SW480 (cell line): ENCODE measurements at places on chromosomes 6 and 20.

DNA sequence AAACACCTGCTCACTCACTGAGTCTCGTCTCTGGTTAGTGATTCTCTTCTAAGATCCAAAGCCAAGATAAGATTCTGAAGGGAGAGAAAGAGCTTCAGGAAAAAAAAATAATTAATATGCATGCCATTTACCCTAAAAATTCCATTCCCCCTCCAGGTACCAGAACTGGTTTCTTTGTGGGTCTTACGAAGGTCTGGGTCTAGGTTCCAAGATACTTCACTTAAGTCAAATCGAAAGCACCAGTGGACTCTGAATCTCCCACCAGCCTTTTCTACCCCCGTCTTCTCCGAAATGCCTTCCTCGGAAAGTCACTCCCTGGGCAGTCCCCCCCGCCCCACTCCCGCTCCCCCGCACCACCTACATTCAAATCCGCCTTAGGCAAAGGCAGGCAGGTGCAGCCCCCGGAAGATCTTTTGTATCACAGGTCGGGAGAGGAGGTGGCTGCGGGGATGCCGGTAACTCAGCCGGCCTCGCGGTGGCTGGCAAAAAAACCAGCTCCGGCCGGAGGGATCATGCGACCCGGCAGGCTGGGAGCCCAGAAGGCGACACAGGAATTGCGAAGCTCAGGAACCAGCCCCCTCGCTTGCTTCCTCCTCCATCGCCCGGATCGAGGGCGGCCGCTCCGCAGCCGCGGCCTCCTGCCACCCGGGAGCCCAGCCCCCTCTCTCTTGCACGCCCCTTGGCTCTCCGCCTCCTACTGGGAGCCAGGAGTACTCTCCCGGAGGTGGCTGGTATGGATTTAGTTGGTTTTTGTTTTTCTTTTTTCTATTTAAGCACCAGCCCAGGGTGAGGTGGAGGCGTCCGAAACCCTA lies at the start of gene BCL2L1:
Gene BCL2L1 (minus strand): TSS at position 612 of the 812 bp plus-strand sequence. CDS start 650 bp downstream, outside the sequence.
- peak; percentile 94 for DNase-seq

DNA sequence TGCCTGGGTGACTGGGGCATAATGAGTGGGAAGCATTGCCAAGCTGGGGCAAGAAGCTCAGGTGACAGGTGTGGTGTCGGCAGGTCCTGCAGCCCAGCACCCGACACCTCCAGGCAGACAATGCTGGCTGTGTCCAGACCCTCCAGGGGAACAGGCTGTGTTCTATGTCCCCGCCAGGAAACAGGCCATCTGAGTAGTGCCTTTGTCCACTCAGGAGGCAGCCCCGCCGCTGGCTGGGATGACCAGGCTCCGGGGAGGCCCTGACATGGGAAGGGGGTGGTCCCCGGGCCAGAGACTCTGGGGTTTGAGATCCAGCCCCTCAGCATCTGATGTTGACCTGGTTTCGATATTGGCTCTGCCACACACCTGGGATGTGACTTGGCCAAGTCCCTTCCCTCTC lies 28.4 kb downstream of the SNPH start:
- no peak for DNase-seq

DNA sequence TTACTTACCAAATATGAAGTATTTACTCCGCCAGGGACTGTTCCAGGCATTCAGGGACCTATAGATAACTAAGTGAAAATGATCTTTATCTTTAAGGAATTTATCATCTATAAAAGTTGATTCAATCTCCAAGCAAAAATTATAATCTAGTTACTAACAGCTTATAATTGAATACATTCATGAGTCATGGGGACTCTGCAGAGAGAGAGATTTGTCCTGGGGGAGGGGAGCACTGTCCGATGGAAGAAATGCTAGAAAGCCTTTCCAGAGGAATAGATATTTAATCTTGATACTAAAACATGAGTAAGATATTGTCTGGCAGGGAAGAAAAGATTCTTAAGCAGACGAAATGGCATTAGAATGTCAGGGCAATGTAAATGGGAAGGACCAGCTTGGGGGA lies 139.3 kb downstream of the CD164 start:
- no peak for DNase-seq

GRCh38 chr6:129501740-129502660 lies 208.0 kb downstream of the ARHGAP18 start:
- no peak for DNase-seq

DNA sequence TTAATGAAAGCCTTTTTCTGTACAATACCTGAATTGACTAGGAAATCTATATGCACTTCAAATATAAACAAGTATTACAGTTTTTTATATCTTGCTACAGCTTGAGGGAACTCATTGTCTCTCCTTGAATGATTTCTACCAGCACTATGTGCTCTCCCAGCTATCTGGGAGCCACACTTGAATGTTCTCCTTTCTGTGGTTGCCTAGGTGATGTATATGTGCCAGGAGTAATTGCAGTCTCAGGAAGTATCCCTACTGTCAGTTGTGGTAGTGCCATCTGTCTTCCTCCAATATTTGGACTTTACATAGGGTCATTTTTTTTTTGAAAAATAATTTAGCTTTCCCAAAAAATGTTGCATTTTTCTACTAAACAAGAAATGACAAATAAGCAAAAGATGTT lies 288.0 kb upstream of the PLCB4 start:
- DNase-seq: no peak

- no peak for DNase-seq
Measured at GRCh38 chr6:163983679-163984078, 569.2 kb downstream of the QKI start.

GRCh38 chr6:109253366-109253765 lies 128.9 kb downstream of the CD164 start:
- no peak for DNase-seq

- DNase-seq: no peak
Measured at GRCh38 chr6:167244991-167245390, 46.1 kb upstream of the UNC93A start.

GRCh38 chr6:154481521-154482013 lies 28.9 kb downstream of the CNKSR3 start:
- no peak for DNase-seq

DNA sequence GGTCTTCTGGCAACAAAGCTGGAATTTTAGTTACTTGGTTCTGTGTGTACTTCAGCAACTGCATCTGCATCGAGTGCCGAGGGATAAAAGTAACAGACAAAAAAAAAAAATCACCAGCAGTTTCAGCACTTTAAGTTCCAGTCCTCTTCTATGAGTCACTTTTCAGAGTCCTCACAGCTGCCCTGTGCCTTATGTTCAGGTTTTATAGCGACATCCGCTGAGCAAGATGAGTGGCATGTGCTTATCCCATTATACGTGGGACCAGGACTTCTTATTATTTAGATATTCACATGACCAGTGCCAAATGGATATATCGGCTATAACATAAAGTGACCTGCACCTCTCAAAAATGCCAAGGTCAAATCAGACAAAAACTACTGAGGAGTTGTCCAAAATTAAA lies 242.9 kb downstream of the FOXA2 start:
- DNase-seq: peak; percentile 87

DNA sequence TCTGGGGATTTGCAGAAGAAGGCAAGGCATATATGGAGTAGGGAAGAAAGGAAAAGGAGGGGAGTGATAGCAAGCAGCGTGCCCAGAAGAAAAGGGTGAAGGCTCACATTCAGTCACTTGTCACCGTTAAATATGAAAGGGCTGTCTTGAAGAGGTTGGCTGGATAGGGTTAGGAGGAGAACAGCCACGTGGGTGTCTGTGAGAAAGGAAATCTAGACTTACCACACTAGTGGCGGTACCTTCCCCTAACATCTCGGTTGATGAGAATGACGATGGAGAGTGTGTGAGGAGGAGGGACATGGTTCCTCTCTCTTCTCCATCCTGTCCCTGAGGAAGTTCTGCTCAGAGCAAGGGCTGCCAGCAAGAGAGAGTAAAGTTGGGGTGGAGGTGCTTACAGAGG lies 74.3 kb upstream of the CCN6 start:
- DNase-seq: no peak

GRCh38 chr20:63900413-63900812 lies 5.5 kb downstream of the DNAJC5 start:
- DNase-seq: no peak

GRCh38 chr6:55174211-55175026 lies at the start of gene HCRTR2:
HCRTR2 (plus strand) TSS chr6:55174515; CDS start chr6:55174588, 73 bp downstream.
- no peak for DNase-seq

DNA sequence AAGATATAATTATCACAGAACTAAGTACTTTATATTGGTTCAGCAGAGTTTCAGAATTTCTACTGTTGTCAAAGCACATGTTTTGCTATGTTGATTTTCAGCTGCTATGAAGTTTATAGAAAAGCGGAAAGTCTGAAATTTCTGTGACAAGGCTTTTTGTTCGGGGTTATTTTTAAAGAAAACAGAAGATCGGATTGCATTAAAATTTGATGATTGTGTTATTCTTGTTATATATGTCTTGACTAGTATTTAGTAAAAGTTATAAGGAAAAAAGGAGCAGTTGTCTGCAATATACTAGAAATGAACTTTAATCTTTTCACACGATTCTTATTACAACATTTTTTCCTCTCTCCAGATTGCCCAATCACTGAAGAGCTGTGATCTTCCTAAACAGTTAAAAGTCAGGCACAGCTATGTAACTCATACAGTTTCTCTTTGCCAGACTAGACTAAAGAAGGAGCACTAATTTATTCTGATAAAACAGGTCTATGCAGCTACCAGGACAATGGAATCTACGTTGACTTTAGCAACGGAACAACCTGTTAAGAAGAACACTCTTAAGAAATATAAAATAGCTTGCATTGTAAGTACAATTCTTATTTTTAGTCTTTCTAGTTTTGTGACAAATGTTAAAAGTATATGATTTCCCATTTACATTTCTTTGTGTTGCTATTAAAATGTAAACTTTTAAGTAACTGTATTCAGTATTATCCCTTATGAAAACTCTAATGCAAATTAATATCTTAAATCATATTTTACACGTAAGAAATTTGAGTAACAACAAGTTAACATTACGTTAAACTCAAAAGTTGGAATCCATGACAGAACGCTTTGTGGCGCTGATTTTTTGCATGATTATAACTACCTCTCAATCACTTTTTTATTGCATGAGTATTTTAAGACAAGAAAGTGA lies at the start of gene ENPP3:
Gene ENPP3 (plus strand): TSS at position 423 of the 913 bp plus-strand sequence. CDS start 83 bp downstream, at position 506.
- DNase-seq: no peak

DNA sequence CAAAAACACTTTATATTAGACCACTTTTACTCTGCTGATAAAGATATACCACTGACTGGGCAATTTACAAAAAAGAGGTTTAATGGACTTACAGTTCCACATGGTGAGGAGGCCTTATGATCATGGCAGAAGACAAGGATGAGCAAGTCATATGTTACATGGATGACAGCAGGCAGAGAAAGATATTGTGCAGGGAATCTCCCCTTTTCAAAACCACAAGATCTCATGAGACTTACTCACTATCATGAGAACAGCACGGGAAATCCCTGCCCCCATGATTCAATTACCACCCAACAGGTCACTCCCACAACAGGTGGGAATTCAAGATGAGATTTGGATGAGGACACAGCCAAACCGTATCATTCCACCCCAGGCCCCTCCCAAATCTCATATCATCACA lies 1383.8 kb upstream of the MAP3K7 start:
- DNase-seq: no peak

DNA sequence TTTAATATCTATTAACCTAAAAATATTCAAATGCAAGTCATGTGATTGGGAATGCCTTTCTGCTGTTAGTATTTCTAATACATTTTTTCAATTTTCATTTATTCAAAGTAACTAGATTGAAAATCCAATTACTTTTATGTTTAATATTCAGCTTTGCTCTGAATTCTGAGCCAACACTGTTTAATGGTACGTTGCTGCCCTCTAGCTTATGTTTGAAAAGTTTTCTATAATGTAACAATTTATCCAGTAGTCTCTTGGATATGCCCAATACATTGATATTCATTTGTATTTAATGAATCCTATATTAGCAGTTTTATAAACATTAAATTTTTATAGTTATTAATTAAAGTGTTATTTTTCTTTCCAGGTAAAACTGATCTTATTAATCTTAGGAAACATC lies 47.4 kb downstream of the LGSN start:
- peak; percentile 41 for DNase-seq

GRCh38 chr6:107209406-107210305 lies 94.3 kb upstream of the BEND3 start:
- no peak for DNase-seq

GRCh38 chr20:51906049-51906448 lies 103.7 kb upstream of the SALL4 start:
- no peak for DNase-seq

- DNase-seq: no peak
Measured at GRCh38 chr20:33570743-33571142, 80.8 kb downstream of the CBFA2T2 start.

GRCh38 chr20:3663858-3664257 lies 659 bp upstream of the GFRA4 start:
- no peak for DNase-seq

- no peak for DNase-seq
Measured at GRCh38 chr20:57977569-57977968, 250.9 kb downstream of the ANKRD60 start.

GRCh38 chr6:143823548-143823947 lies 19.6 kb upstream of the LTV1 start:
- peak; percentile 28 for DNase-seq
